GM12891 (cell line): ENCODE measurements at places on chromosomes 6 and 20.

GRCh38 chr6:138873191-138873590 is 77.3 kb downstream of the ECT2L start:
- no peak for DNase-seq

DNA sequence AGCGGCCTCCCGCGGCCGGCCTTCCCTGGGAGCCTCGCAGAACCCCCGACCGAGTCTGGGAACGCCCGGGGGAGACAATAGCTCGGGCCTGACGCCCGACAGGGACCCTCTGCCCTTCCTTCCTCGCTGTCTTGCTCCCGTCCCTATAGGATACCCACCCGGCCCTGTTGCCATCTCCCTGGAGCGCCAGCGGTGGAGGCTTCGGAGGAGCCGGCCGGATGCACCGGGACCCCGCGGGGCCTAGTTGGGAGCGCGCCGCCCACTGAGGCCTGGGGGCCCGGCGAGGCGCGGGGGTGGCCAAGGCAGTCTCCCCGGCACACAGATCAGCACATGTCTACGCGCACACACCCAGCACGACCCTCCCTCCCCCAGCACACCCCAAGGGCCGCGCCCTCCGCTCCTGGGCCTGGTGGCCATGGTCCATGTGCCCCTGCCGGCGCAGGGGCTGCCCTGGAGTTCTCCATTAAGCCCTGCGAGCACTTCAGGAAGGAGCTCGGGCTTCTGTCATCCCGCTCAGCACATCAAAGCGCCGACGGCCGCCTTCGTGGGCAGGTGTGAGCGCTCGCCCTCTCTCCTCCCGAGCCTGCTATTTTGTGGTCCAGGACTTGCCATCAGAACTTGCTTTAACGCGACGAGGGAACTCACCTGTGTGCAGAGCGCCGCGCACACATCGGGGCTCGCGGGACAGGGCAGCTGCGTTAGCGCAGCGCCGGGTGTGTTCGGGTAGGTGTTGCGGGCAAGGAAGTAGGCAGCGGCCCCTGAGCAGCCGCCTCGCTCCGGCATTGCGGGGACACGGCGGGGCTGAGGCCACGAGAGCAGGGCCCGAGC is 3.7 kb downstream of the FOXF2 start:
- no peak for DNase-seq

DNA sequence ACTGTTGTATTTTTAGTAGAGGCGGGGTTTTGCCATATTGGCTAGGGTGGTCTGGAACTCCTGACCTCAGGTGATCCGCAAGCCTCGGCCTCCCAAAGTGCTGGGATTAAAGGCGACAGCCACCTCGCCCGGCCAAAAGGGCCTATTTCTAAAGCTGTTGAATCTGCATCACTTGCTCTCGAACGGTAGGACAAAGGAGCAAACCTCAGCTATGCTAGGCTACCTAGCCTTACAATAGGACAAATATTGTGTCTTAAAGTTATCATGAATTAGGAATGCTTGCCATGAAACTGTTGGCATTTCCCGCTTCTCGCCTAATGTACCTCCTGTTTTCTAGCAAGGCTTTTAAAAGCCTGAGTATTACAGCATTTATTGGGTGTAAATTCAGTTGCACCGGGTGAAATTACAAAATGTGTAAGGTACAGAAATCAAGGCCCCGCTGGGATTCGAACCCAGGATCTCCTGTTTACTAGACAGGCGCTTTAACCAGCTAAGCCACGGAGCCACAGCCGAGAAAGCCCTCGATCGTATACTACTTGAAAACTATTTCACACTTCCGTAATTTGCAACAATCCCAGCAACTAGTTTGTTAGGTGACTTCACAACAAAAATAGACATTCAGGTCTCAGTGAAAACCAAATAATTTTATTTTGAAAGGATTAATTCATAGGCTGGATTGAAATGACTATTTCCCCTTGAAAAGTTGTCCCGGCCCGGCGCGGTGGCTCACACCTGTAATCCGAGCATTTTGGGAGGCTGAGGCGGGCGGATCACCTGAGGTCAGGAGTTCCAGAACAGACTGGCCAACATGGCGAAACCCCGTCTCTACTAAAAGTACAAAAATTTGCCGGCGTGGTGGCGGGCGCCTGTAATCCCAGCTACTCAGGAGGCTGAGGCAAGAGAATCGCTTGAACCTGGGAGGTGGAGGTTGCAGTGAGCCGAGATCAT is 211.6 kb upstream of the ZNF184 start:
- no peak for DNase-seq

- DNase-seq = no peak
These were observed 17.1 kb downstream of the RNF182 start for GRCh38 chr6:13941902-13942301.

DNA sequence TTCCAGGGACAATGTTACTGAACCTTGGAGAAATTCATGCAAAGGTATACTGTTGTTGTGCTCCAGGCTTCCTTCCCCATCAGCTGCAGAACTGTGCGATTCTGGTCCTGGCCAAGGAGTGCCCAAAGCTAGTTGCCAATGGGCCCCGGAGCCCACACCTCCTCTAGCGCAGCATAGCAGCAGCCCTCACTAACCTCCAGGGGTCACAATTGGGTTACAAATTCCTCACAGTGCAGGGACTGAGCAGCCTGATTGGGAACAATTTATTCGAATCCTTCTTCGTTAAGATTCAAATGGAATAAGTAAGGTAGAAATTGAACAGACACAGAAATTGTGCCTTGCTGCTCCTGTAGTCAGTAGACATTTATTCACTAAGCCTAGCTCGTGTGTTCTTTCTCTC is 284.9 kb downstream of the PRKN start:
- DNase-seq = no peak

DNA sequence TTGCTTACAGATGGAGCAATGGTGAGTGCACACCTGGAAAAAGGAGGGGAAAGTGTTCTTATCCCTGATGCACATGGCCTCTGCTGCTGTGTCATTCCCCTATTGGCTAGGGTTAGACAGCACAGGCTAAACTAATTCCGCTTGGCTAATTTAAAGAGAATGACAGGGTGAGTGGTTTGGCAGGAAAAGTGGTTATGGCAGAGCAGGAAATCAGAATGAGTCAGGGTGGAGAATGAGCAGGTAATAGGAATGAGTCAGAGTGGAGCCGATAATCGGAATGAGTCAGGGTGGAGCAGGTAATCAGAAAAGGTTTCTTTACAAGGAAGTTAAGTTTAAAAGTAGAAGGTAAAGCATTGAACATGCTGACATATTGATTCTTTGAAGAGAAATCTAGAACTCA is 355.5 kb upstream of the HTR1E start:
- DNase-seq = no peak

- DNase-seq = no peak
These were observed 80.7 kb upstream of the TRAF3IP2 start for GRCh38 chr6:111686249-111686931.
